ENCODE measurements at places on chromosomes 3 and 15.

- no peak for DNase-seq
Observed at GRCh38 chr3:23183731-23184130, 19.4 kb upstream of the UBE2E2 start.

- DNase-seq, result no peak
Observed at GRCh38 chr3:191303596-191303995, 25.6 kb upstream of the CCDC50 start.

GRCh38 chr15:76341366-76342057 is 4.9 kb downstream of the ISL2 start:
- no peak for DNase-seq

- DNase-seq, result no peak
Observed at GRCh38 chr3:50608278-50608677, 3.3 kb downstream of the CISH start.

GRCh38 chr3:157789162-157789561 is 285.9 kb upstream of the VEPH1 start:
- DNase-seq, result no peak

GRCh38 chr3:34357461-34357860 is 559.0 kb downstream of the PDCD6IP start:
- DNase-seq, result no peak

- no peak for DNase-seq
Observed at GRCh38 chr3:184637705-184638104, 74.2 kb downstream of the MAGEF1 start.

GRCh38 chr3:158839966-158840365 is 38.1 kb downstream of the MFSD1 start:
- no peak for DNase-seq

DNA sequence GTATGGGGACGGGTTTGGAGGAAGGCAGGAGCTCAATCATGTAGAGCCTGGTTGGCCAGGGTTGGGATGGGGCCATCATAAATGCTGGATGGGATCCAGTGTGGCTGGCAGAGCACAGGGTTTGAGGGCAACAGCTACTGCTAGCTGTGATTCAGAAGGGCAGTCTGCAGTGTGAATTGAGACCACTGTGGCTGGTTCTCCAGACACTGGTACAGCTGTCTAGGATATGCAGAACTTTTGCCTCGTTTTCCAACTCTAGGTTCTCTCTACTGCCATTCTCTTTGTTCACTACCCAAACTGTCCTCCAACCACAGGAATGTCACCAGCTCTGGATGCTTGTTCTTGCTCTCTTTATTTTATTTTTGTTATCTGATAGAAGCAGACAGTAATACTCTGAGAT is 543.6 kb downstream of the AGBL1 start:
- no peak for DNase-seq

- no peak for DNase-seq
Observed at GRCh38 chr3:110579840-110580550, 491.6 kb upstream of the NECTIN3 start.

GRCh38 chr3:146517684-146518435 is 26.5 kb downstream of the PLSCR1 start:
- no peak for DNase-seq

- DNase-seq, result no peak
Observed at GRCh38 chr3:75396316-75396802, 267.8 kb upstream of the FRG2C start.

- DNase-seq, result no peak
Observed at GRCh38 chr3:172156586-172156955, 117.2 kb downstream of the FNDC3B start.

DNA sequence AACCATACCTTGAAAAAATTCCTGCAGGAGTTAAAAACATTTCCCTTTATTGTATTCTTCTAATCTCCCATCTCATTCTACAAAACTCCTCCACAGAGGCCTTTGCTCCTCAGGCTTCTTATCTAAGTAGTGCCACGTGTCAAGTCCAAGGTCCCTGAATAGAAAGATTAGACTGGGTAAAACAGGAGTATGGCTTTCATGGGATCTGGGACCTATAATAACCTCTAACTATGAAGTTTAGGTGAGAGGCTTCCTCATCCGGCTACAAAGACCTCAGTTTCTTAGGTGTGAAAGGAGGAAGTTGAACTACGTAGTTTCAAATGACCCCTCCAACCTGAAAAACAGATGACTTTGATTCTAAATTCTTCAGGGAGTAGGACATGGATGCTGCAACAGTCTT is 20.0 kb downstream of the GPR15 start:
- DNase-seq, result no peak

DNA sequence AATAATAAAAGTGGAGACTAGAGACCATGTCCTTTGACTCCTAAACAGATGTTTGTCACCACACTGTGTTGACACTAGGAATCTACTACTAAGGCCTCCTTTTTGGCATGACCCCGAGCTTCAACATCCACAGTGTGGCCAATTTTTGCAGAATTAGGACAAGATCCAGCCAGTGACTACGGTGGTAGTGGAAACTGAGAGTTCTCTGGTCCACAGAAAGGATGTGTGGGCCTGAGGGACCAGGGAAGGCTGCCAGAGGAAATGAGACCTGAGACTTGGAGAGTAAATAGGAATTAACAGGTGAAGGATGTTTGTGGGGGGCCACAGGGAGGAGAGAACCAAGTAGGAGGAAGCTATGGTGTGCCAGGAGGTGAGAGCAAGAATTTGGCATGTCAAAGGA is 122.7 kb downstream of the CHCHD6 start:
- DNase-seq, result no peak

GRCh38 chr3:59016930-59017616 is 32.8 kb downstream of the CFAP20DC start:
- DNase-seq, result no peak

- DNase-seq, result no peak
Observed at GRCh38 chr15:29849218-29849617, 26.9 kb upstream of the TJP1 start.

- DNase-seq, result no peak
Observed at GRCh38 chr3:72155391-72156064, 370.6 kb upstream of the PROK2 start.

DNA sequence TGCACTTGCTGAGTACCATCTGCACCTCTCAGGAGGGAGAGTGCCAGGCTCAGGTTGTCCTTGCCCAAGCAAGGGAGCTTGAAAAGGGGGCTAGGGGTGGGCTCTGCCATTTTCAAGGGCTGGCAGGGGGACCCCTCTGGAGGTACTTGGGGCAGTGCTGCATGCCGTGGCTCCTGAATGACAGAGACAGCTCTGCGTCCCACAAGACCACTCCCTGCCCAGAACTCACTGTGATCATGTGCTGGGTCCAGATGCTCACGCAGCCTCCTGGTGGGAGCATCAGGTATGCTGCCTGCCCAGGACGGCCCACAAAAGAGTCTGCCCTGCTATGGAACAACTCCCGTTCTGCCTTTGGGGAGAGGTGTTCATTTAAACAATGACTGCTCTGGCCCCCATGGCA is 165.2 kb downstream of the GOLGA6L4 start:
- DNase-seq, result no peak

DNA sequence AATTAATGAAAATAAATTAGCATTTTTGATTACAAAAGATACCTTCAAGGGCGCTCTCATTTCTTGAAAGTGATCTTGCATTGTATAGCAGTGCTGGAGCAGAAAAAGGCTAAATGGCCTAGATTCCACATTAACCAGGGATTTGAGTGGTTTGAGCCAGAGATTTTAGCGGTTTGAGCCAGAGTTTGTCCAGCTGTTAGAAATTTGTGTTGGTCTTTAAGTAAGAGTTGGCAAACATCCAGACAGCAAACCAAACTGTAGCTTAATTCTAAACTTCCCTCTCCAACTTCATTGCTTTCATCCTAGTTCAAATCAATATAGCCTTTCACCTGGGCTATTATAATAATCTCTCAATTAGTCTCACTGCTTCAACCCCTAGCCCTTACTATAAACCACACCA is 351.7 kb downstream of the IGSF11 start:
- DNase-seq, result no peak

GRCh38 chr15:35495080-35495479 is 50.9 kb downstream of the DPH6 start:
- DNase-seq, result no peak

DNA sequence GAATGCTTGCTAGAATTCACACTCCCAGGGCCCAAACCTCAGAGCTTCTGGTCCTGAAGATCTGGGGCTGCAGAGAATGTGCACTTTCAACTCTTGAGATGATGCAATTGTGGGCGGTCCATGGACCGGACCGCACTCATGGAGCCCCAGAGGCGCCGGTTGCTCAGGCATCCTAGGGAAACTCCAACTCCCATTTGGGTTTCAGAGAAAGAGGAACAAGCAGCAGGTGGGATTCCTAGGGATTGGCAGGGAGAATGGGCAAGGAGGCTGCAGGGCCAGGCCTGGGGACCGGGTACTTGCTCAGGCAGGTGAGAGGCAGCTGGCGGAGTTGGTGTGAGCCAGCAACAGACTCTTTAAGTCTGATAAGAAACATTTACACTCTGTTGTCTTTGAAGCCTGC is 3.5 kb downstream of the NOX5 start:
- no peak for DNase-seq

DNA sequence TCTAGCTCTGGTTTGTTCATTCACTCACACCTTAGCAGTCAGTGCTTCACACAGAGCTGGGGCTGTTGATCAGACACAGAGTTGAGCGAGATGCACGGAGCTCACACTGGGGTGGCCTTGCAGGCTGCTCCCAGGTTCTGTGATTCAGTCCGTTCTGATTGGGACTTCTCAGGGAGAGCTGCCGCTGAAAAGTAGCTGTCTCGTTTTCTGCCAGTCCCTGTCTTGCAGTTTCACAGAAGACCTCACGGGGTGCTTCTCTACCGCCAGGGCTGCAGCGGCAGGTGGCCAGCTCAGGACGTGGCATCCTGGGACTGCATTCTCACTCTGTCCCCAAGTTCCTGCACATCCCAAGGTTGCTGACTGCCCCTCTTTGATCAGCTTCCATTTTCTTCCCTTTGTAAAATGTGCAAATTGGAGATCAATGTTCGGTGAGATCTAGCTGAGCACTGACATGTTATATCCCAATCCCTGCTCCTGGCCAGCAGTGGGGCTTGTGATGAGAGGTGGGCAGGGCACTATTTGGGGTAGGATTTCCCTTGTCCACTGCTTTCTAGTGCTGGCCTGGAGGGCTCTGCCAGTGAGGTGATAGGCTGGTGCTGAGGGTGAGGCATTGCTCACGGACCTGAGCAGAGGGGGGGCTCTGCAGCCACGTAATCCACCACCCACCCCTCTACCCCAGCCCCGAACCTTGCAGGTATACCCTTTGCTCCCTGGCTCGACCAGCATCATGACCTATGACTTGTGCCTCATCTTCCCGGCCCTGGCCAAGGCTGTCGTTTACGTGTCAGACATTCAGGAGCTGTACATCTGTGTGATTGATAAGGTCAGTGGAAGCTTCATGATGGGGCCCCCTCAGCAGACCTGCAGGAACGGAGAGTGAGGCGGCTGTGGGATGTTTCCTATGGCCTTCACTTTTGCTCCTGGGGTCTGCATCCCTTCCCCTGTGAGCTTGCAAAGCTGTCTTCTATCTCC is 5.3 kb upstream of the TXNRD3 start:
- DNase-seq, result no peak

- DNase-seq, result no peak
Observed at GRCh38 chr3:64294771-64295170, 69.5 kb upstream of the PRICKLE2 start.

DNA sequence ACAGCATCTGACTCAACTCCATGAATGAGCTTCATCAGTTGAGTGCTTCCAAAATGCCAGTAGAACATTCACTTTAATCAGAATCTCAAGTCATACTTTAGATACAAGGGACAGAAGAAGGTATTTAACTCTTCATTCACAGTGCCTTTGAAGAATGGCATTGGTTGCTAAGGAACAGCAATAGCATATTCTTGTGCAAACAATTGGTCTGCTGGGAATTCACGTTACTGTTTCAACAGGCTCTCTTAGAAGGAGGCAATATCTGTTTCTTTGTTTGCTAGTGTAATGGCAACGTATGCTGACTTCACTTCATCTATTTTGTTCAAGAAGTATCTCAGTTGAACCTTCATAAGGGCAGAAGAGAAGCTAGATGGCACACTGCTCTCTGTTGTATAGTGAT is 113.9 kb downstream of the TMEM108 start:
- DNase-seq, result no peak

DNA sequence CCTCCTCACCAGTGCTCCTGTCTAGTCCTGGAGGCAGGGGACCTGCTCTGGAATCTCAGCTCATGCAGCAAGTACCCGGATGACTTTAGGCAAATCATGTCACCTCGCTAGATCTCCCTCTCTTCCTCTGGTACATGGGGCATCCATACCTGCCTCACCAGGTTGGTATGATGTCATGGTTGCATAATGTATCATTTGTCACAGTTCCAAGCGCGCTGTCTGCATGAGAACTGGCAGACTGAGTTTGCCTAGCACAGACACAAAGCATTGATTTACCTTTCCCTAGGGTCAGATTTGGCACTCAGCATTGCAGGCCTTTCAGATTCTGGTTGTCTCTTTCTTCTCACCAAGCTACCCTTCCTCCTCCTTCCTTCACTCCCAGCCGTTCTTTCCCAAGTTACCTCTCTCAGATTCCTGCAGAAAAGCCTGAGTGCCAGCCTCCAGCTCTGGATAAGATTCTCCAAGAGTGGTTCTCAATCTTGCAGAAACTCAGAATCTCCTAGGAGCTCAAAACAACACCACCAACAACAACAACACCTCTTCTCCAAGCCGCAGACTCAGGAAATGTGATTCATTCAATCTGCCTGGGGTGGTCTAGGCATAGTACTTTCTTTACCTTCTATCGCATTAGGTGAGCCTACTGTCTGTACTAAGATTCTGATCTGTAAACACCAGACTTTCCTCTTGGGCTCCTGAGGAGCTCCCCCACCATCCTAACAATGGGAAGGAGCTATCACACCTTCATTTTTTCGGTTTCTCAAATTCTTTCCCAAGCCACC is 29.5 kb downstream of the FAM43A start:
- DNase-seq, result no peak

DNA sequence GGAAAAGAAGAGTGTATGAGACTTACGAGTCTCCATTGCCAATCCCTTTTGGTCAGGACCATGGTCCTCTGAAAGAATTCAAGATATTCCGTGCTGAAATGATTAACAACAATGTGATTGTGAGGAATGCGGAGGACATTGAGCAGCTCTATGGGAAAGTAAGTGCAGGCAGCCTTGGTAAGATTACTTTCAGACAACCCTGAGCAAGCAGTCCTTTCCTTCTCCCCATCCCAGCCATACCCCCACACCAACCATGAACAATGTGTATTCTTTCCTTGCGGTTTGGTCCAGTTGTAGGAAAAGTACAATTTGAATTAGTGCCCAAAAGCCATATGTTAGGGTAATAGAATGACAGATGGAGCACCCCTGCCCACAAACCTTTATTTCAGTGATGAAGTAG is 5.6 kb downstream of the TSEN2 start:
- DNase-seq, result no peak

- no peak for DNase-seq
Observed at GRCh38 chr3:105691053-105691452, 177.8 kb downstream of the CBLB start.

GRCh38 chr15:41523097-41523496 is 9.5 kb upstream of the LTK start:
- no peak for DNase-seq

DNA sequence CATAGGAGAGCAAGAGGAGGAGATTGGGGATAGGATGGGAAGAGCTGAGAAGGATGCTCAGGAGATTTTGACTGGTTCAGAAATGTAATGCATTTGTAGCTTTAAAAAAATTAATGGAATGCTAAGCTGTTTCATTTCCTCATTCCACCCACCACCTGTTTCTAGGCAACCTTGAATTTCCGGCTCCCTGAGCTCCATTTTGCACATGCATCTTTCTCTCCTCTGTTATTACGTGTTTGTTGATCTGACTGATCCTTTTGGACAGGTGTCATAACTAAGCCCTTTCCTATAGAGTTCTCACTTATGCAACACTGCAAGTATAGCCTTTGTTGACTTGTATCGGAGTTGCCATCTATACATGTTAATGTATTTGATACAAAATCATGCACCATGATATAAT is 4.3 kb downstream of the TMPRSS7 start:
- DNase-seq, result no peak
